Activated CD8-positive, alpha-beta memory T cell treated with anti-CD3 and anti-CD28 coated beads for 1 hour (primary cell): ENCODE measurements at places on chromosomes 11 and 22.

DNA sequence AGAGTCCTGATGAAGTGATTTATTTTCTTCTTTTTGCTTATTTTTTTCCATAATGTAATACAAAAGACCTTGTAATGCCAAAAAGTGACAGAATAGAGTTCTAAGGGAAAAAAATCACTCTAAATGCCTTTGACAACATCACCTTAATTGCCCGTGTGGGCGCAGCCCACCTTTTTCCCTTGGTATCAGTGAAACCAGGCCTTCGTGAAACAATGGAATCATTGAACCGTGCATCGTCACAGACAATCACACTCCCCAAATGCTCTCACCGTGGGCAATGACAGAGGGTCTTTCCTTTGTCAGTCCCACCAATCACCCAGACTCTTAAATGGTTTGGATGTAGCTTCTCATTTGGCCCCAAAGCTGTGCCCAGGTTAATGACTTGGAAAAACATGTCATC is 9.6 kb upstream of the SLC6A5 start:
- DNase-seq = no peak

DNA sequence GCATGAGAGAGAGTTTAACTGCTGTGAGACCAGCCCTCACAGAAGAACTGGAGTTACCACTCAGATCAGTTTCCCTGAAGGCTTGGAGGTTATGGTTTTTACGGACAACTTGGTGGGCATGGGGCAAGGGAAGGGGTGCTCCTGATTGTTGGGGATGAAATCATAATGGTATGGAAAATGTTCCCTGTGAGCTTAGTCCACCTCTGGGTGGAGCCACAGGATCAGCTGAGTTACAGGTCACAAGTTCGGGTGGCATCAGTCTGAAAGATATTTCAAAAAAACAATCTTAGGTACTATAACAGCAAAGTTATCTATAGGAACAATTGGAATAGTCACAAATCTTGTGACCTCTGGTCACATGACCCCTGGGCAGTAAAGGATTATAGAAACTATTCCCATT is 162.9 kb downstream of the DLG2 start:
- DNase-seq = no peak

- DNase-seq = no peak
These were observed 27.0 kb upstream of the MOB2 start for GRCh38 chr11:1513326-1514296.

DNA sequence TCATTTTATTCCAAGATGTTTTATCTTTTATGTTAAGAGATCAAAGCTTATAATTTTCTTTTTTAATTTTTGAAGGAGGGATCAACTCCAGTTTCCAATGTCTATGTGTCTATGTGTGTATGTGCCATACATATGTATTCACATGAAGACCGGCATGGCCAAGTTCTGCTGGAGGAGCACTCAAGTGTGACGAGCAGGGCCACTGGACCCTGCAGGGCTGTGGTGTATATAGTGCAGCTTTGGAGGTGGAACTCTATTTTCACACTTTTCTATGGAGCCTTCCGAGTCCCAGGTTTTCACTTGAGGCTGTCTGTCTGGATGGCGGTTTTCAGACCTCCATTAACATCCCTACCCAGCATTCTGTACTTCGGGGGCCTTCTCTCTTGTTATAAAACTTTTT is 36.5 kb upstream of the TTC12 start:
- DNase-seq = no peak

DNA sequence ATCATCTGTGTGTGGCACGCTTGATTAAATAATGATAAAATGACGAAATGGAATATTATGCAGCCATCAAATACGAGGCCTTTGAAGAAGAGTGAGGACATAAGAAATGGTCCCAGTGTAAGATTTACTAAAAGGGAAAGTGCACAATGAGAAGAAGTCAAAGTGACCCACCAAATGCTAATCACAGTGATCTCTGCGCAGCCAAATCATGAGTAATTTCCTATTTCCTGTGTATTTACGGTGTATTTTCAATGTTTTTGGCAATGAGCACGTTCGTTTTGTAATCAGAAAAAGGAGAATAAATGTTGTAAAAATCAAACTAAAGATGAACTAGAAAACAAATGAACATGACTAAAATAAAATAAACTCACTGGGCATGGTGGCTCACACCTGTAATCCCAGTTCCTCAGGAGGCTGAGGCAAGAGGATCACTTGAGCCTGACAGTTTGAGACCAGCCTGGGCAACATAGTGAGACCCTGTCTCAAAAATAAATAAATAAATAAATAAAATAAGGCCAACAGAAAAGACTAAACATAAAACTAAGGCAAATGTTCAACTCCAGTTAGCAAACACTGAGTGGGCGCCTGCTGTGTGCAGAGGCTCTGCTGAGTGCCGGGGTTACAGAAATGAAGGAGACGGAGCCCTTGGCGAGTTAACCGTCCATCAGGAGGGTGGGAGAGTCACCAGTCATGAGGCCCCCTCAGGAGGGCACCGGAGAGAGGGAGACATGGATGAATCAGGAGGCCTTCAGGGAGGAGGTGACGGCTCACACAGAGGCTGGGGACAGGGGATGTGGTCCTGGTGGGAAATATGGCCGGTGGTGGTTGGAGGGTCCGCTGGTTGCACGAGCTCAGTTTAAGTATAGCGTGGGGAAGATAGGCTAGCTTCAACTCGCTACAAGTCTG is 26.0 kb upstream of the CBX7 start:
- no peak for DNase-seq

GRCh38 chr11:3165916-3166267 is 782 bp upstream of the OSBPL5 start:
- no peak for DNase-seq

GRCh38 chr11:2751523-2752203 is 51.9 kb upstream of the KCNQ1OT1 start:
- DNase-seq = no peak

DNA sequence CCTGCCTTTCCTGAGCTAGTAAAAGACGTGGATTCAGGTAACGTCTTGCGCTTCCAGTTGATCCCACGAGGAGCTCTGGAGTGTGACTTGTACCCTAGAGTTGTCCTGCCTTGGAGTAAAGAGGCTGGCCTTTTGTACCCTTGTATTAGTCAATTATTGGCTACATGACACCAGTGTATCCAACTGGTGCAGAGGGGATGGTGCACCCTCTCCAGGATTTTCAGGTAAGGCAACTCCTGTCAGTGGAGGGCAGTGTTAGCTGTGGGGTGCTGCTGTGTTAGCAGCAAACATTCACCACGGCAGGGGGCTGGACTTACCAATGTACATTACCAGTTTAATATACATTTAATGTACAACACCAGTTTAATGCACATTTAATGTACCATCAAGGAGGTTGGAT is 233.5 kb downstream of the MIAT start:
- DNase-seq = no peak

DNA sequence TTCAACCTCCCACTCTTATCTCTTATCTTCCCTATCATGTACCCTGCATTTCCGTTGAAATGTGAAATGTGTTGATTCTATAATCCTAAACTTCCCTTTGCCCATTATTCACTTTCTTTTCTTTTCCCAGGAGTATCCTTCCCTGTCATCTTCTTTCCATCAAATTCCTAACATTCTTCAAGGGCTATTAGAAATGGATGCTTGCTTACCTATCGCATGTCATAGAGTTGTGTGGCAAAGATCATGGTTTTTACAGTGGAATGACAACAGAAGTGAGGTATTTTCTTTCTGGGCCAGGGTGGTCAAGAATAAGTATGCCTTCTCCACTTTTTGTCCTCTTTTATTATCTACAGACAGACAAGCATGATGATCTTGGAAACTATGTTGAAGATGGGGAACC is 124.4 kb upstream of the SLC5A12 start:
- no peak for DNase-seq

DNA sequence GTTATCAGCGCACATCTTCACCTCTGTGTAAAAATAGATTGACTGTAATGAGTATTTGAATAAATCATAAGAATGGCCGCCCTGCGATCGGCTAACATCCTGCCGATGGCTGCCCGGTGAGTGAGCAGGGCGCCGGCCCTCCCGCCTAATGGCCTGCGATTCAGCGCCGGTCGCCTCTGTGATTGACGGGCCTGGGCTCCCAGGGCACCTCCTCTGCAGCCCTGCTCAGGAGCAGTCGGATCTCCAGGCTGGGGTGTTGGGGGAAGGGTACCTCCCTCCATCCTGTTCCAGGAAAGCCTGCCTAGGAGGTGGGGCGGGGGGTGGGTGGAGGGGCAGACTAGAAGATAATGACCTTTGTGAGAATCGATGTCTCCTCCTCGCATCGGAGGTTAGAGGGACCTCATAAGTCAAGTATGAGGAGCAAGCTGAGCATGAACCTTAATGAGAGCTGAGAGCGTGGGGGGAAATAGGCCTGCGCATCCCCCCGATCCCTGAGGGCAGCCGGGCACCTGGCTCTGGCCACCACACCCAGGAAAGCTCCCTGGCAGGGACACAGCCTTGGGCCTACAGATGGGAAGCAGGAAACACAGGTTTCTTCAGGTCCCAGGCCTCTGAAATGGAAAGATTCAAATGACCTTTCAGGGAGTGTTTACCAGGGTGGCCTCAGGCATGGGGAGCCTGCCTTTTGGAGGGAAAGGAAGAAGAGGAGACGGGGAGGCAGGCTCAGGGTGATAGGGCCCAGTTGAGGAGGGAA is 71.7 kb downstream of the PKNOX2 start:
- DNase-seq = no peak

- peak; percentile 58 for DNase-seq
These were observed 56.4 kb upstream of the CD44 start for GRCh38 chr11:35082321-35083180.

DNA sequence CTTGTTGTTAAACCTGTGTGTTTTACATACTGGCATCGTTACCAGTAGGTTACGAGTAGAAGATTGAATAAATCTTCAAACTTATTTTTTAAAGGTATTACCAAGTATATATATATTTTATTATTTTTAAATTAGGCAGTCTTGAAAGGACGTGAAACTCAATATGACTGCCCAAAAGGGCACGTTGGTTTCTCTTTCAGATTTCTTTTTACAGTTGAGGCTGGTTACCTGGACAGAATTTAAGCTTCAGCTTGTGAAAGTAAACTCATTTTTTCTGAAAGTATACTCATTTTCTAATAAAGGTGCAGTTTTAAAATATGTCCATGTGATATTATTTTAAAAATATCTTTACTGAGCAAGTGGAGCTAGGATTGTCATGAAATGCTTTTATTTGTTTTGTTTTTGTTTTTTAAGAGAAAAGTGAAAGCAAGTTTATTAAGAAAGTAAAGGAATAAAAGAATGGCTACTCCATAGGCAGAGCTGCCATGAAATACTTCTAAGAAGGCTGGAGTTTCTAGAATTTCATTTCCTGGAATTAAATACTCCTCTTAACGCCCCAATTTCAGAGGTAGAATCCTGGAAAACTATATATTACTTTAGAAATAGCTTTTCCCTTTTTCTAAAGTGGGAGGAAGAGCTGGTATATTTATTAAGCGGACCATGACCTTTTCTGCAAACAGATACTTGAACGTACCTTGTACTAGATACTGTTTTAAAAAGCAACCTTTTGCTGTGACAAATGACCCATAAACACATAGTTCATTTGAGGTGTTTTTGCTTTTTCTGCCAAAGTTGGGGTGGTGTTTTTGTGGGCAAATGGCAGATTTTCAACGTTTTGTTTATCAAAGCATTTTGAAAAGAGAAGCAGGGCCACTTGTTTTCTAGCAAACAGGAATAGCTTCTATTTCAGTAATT is 1.9 kb downstream of the FBXO7 start:
- DNase-seq = no peak

DNA sequence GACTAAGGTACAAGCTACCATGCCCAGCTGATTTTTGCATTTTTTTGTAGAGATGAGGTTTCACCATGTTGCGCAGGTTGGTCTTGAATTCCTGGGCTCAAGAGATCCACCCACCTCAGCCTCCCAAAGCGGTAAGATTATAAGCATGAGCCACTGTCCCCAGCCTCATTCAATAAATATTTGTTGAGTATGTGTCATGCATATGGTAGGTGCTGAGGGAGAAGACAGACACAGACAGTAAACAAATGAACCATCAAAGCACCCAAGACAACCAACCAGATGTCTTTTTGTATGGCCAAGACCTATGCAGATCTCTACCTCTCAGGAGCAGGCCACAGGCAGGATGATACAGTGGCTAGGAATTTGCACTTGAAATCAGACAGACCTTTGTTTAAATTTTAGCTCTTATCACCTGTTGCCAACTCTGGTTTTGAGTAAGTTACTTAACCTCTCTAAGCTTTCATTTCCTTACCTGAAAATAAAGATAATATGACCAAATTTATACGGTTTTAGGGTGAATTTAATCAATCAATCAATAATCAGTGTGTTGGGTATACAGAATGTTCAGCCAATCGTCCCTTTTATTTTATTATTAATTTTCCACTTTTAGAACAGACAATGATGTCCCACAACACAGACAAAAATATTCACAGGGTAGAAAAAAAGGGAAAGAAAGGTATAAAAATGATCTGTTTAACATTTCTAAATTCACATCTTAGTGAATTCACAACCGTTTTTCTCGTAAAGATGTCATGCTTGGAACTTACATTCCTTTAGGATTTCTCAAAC is 128.2 kb downstream of the SGSM3 start:
- DNase-seq = no peak

DNA sequence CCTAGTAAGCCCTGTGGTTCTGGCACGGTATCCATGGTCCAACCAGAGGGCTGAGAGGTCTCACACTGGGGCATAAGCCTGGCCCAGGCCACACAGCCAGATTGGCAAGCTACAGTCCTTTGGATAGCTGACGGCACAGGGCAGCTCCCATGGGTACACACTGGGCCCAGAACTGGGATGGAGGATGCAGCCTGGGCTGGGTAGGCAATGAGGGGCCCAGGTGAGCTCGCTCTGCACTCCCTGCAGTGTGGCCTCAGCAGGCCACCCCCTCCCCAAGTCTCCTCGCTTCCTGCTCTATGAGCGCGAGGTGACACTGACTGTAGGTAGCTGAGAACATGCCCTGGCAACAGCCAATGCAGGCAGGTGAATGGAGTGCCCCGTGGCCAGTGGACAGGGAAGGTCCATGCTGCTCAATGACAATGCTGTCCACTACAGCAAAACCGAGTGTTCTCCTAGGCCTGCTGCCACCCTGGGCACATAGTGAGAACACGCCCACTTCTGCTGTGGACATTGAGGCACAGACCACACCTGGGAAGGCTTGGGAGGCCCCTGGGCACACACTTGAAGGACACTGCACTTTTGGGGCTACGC is 3.8 kb downstream of the ARVCF start:
- DNase-seq = no peak

DNA sequence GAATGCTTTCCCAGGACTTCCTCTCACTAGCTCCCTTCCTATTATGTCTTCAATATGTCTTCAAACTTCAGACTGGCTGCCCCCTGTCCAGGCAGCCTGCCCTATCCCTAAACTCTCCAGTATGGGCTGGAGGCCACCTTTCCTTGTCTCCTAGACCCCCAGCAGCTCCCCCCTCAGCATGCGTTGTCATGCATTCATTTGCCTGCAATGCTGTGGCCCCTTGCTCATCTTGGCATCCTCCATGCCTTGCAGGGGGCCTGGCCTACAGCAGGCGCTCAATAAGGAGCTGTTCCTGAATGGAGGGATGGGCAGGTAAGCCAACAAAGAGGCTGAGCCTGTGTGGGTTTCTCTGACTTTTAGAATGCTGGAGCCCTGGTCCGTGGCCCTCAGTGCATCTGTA is 16.4 kb upstream of the ARAP1 start:
- DNase-seq = no peak

DNA sequence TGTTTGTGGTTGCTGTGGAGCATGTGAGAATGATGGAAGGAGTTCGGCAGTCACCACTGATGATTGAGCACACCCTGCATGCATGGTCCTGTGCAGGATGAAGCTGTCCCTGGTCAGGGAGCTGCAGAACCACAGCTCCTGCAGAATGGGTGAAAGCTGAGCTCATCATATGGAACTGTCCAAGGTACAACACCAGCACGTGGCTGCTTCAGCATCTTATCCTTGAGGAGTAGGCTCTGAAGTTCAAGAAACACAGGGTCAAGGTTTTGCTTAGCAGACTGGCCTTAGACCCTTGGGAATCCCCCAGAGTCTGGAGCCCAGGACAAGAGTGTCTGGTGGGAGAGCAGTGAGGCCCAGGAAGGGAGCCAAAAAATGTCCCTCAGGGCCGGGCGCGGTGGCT is 182.4 kb upstream of the LARGE1 start:
- no peak for DNase-seq
